Amygdala (tissue), 56 donors: ENCODE measurements at places on chromosomes 2 and 18.
A peak's percentile ranks its signal among the peaks of the same experiment; 100 is the strongest.

DNA sequence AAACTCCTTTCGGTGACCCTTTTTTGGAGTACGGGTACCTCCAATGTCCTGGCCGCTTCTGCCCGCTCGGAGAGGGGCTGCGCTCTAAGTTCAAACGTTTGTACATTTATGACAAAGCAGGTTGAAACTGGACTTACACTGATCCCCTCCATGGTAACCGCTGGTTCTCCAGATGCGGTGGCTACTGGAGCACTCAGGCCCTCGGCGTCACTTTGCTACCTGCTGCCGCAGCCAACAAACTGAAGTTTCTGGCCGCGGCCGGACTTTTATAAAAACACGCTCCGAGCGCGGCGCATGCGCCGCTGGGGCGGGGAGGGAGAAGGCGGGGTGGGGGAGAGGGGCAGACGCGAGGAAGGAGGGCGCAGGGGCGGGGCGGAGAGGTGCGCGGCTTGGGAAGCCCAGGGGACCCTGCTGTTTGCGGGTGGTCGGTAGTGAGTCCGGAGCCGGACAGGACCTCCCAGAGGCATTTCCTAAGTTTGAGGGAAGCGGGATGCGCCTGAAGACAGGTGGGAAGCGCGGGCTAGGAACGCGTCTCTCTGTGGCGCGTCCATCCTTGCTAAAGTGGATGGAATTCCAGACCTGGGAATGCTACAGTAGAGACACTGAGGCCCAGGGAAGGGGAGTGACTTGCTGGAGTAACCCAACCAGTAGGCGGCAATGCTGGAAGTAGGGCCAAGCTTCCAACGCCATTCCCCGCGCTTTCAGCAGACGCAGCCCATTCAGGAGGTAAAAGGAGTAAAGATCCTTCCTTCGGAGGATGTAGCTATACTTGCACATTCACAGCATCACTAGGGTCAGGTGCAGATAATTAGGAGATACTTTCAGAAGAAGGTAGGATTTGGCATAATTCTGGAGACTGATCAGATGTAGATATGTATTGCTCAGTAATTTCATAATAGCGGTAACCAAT lies at the start of gene CXCR4:
Gene CXCR4 (minus strand): TSS at position 241 of the 910 bp plus-strand sequence. CDS start 89 bp downstream, at position 152.
- DNase-seq = peak; percentile 53

GRCh38 chr2:11550302-11550701 lies 16.5 kb downstream of the GREB1 start:
- DNase-seq = no peak

DNA sequence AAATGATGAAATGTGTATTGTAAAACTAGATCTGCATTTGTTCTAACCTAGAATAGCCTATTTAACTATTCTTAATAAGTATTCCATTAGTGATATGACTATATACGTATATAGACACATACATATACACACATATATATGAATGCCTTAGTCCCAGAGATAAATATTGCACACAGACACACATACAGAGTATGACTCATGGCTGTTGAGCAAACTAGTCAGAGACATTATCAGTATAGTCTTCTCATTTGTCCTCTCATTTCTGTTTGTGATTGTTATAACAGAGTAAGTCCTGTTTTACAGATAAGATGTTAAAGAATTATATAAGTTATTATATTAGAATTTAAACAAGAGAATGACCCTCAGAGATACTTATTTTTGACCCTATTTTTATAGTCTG lies 202.5 kb downstream of the CCDC102B start:
- DNase-seq = no peak

DNA sequence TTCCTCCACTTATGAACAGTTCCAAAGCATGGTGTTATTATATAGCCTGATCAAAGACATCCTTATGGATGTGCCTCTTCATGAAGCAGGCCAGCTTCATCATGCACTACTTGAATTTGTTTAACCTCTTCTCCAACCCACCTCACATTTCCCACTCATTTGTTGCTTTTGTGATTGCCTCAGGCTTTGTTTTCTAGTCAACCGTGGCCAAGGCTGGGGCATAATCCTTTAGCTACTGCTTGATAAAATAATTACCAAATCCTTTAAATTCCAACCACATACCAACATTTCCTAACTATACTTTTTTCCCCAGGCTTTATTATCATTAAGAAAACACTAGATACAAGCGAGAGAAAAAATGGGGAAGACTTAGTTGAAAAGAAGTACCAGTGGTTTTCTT lies 39.6 kb upstream of the SCN1A start:
- DNase-seq = no peak

DNA sequence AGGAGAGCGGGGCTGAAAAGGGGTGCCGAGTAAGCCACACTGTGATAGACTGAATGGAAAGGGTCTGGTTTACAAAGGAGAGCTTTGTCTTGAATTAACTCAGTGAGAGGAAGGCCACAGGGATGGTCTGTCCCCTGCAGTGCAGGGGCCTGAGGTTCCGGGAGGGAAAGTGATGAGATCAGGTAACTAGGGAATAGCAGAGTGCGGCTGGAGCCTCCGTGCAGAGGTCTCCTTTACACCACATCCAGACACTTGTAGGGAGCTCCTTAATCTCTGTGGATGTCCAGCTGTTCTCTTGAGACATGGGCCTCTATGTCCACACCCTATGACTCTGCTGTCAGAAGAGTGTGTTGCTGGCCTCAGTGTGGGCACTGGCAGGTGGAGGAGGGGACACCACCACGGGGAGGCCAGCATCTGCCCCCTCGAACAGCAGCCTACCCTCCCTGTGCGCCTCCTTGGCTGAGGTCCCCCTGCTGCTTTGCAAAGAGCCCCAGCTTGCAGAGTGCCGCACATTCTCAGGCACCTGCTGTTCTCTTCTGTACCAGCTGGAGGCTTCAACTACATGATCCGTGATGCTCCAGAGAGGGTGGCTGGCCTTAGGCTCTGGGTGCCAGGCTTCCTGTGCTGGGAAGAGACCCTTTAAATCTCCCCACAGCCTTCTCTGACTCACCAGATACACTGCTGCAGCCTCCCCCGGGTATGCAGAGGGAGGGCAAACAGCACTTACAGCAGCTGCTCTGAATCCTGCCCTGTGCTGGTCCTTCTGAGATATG lies 25.9 kb downstream of the ENOSF1 start:
- no peak for DNase-seq

GRCh38 chr18:5979971-5980457 lies 84.7 kb upstream of the TMEM200C start:
- DNase-seq = no peak

DNA sequence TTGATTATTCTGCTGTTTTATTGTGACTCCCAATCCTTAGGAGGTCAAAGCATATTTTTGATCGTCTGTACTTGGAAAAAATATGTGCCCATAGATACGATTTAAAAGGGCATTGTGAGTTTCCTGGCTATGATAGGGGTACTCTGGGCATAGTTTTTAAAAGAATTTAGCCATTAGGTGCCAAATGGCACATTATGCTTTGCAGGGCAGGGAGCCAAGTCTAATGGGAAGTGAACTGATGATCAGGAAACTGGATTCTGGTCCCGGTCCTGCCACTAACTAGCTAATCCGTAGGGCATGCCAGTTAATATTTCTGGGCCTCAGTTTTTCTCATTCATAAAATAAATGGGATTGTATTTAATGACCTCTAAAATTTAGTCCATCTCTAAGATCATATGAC lies 189.3 kb downstream of the LTBP1 start:
- DNase-seq = no peak

- no peak for DNase-seq
Observed at GRCh38 chr2:236302555-236302954, 38.3 kb upstream of the ASB18 start.

DNA sequence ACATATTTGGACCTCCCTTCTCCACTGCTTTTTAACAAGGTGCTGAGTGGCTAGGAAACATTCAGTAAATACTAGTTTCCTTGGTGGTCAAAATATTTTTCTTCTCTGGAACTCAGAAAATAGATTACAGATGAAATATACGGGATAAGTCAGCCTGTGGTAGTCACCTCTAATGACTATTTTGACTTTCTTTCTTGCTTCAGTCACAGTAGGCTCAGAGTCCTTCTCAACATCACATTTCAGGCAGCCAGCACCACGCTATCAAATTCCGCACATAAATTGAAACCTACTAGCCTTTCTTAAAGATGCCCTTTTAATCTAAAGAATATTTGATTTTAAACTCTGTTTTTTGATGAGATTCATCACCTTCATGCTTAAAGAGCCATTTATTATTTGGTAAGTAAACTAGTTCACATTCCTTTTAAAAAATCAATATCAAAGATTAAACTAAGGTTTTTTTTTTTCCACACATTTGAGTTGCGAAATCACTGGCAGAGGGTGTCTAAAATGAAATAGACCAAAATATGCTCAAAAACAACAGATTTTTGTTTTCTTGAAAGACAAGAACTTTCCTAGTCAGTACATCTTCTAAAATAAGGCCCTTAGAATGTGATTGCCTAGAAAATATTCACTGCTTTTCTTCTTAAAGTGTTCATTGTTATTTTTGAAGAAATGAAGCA lies 181.5 kb downstream of the NRXN1 start:
- DNase-seq = no peak

DNA sequence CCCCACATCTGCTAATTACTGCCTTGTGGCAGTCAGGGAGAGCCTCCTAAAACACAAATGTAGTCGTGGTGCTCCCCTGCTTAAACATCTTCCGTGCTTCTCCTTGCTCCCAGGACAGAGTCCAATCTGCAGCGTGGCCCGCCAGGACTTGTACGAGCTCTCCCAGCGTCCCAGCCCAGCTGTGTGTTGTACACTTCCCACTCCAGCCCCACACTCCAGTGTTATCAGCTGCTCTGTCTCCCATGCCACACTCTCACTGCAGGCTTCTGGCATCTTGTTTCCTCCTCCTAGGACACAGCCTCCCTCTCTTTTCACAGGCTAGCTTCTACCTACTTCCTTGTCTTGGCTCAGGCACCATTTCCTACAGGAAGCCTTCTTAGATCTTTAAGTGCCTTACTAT lies 199.4 kb downstream of the ALPK2 start:
- DNase-seq = no peak

DNA sequence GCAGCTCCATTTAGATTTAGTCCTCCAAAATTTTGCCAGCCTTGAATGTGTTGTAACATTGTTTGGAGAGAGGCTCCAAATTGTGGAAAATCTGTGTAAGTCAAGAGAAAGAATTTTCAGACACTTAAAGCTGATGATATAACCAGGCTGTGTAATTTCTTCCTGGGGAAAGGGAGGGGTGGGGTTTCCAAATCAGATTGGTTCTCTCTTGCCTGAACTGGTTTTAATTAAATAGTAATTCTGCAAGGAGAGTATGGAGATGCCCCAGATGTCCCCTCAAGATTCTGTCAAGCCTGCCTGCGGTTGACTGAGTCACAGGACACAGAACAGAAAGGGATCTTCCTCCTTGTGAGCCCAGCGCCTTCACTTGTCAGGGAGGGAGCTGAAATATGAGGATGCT lies 54.5 kb downstream of the C18orf63 start:
- DNase-seq = no peak
